ENCODE measurements at places on chromosomes 5 and 9.

GRCh38 chr9:111969622-111970021 is 73.0 kb downstream of the UGCG start:
- DNase-seq: no peak

GRCh38 chr9:135644631-135645218 is 5.4 kb upstream of the GLT6D1 start:
- DNase-seq: no peak

DNA sequence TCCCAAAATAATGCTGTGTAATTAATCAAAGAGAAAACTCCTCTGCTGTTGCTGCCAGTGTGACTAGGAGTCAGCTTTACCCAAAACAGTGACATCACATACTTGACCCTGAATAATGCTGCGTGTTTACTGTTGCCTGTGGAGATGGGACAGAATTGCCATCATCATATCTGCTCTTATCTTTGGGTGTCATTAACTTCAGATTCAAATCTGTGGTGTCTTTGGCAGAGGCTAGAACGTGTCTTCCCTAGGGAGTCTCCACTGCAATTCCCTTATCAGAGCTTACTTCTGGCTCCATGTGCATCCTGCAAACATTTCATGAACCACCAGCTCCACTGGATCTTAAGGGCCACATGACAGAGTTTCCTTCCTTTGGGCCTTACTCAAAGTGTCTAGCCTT is 88.9 kb upstream of the MRPS30 start:
- DNase-seq: no peak

- no peak for DNase-seq
These were observed 512.2 kb downstream of the ZNF608 start for GRCh38 chr5:124234022-124234769.

DNA sequence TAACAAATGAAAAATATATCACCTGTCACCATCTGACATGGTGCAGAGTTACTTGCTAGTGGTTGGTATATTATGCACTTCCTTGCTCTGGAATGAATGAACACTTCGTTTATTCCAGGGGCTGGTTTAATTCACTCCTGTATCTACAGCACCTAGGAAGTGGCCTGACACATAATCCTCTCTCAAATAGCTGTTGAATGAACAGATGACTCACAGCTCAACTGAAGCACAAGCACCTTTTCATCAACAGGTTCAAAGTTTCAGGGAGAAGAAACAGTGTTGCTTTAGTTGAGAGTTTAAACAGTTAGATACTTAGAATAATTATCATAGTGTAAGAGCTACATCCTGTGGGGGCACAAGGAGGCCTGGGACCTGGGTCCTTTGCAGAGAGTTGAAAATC is 135.0 kb upstream of the DAP start:
- DNase-seq: no peak

DNA sequence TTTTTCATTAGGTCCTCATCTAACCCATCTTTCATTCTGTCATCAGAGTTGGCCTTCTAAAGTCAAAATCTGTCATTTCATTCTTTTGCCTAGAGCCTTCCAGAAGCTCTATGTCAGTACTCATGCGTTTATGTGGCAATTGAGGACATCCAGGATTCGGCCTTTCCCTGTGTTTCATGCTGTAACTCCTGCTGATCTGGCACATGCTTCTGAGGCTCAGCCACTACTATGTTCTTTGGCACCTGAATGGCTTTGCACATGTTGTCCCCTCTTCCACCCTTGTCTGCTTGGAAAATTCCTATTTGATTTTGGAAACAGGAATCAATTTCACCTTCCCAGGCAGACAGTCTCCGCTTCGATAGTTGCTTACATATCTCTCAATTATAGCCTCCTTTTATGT is 84.9 kb downstream of the GDNF start:
- DNase-seq: no peak

DNA sequence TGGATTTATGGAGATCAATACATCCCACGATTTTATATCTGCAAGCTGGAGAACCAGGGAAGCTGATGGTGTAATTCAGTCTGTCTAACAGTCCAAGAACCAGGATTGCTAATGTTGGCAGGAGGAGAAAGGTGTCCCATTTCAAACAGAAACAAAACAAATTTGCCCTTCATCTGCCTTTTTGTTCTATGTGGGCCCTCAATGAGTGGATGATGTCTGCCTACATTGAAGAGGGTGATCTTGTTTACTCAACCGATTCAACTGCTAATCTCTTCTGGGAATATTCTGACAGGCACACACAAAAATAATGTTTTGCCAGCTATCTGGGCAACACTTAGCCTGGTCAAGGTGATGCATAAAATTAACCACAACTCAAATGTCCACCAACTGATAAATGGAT is 65.1 kb upstream of the IL33 start:
- DNase-seq: no peak

GRCh38 chr5:97098922-97099321 is 43.5 kb downstream of the LIX1 start:
- no peak for DNase-seq

- peak; percentile 42 for DNase-seq
These were observed 626 bp upstream of the FST start for GRCh38 chr5:53479590-53480415.

- DNase-seq: no peak
These were observed 10.8 kb downstream of the FIBCD1 start for GRCh38 chr9:130927995-130928900.

GRCh38 chr5:107532169-107532878 is 138.4 kb downstream of the EFNA5 start:
- DNase-seq: no peak

GRCh38 chr9:89664010-89664409 is 59.2 kb downstream of the GADD45G start:
- no peak for DNase-seq

DNA sequence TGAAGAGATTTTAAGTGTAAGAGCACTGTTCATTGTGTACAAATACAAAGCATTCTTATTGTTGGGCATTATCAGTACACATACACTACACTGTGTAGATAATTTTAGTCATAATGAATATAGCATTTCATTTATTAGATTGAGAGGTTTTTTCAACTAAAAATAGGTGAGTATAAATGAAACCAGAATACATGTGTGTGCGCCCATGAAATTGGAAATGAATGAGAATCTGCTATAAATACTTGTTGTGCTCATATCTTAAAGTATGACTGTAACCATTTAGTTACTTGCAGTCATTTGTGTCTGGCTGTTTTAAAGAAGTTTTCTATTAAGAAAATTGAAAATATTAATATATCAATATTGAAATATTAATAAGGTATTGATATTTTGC is 189.0 kb upstream of the MEF2C start:
- DNase-seq: no peak

DNA sequence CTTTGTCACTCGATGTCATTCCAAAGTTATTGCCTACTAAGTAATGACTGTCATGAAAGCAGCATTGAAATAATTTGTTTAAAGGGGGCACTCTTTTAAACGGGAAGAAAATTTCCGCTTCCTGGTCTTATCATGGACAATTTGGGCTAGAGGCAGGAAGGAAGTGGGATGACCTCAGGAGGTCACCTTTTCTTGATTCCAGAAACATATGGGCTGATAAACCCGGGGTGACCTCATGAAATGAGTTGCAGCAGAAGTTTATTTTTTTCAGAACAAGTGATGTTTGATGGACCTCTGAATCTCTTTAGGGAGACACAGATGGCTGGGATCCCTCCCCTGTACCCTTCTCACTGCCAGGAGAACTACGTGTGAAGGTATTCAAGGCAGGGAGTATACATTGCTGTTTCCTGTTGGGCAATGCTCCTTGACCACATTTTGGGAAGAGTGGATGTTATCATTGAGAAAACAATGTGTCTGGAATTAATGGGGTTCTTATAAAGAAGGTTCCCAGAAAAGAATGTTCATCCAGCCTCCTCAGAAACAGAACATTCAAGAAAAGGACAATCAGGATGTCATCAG is 11.3 kb downstream of the TLR4 start:
- no peak for DNase-seq

GRCh38 chr5:50445296-50445949 is 4.3 kb upstream of the EMB start:
- DNase-seq: peak; percentile 22
